ENCODE measurements at places on chromosomes 7 and 10.
A peak's percentile ranks its signal among the peaks of the same experiment; 100 is the strongest.

DNA sequence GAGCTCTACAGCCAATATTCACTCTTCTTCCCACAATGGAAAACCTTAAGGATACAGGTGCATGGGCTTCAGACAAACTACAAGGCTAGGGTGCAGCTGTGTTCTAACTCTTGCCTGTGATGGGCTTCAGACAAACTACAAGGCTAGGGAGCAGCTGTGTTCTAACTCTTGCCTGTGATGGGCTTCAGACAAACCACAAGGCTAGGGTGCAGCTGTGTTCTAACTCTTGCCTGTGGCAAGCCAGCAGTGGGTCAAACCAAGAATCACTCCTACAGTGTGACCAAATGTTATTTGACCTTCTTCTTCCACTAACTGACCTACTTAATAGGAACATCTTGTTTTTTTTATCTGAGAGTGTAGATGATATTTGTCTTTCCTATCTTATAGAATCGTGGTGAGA, 7.4 kb downstream of the SORCS1 start:
- no peaks in the 10 kb centered on the region for H3K27me3 ChIP-seq
- no peak overlapping the region for H3K27ac ChIP-seq
- no peak for DNase-seq
- no peak overlapping the region for H3K4me3 ChIP-seq

GRCh38 chr7:131105294-131105798, 222.3 kb upstream of the MKLN1 start:
- H3K27me3 ChIP-seq = no peaks in the 10 kb centered on the region
- peaks cover 20% of the 10 kb centered on the region for H3K36me3 ChIP-seq
- peak overlapping the region; percentile 80 for H3K4me3 ChIP-seq
- peak overlapping the region; percentile 40 for H3K27ac ChIP-seq
- no peak for DNase-seq
- H3K4me1 ChIP-seq = peaks cover 72% of the 10 kb centered on the region

DNA sequence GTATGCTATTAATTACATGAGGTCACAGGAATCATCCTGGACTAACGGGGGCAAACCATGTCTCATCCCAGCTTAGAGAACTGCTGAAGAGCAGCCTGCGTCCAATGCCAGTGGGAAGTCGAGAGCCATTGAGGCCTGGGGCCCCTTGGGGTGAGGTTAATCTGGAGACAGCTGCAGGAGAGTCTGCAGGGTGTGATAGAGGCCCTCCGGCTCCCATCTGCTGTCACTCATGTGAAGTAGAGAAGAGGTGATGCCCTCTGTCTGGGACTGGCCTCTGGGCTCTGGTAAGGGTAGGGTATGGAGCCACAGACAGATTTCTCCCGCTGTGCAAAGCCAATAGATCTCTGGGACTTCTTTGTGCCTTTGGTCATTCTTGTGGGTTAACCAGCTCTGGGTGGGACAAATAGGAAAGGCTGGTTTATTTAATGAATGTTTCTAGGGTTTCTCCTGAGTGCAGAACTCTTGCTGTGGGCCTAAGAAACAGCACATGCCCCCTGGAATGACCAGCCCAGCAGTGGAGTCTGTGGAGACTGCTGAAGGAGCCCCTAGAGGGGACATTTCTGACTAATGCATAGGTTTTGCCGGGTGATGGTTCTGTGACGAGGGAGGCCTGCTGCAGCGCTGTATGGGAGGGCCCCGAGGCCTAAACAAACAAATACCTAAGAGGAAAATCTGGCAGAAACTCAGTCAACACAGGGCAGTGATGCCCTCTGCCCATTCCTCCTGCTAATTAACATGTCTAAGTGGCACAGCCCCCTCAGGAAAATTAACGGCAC, 34.5 kb downstream of the CRHR2 start:
- H3K4me3 ChIP-seq = no peak overlapping the region
- H3K36me3 ChIP-seq = peaks cover 19% of the 10 kb centered on the region
- no peak for DNase-seq
- no peak overlapping the region for H3K27ac ChIP-seq

DNA sequence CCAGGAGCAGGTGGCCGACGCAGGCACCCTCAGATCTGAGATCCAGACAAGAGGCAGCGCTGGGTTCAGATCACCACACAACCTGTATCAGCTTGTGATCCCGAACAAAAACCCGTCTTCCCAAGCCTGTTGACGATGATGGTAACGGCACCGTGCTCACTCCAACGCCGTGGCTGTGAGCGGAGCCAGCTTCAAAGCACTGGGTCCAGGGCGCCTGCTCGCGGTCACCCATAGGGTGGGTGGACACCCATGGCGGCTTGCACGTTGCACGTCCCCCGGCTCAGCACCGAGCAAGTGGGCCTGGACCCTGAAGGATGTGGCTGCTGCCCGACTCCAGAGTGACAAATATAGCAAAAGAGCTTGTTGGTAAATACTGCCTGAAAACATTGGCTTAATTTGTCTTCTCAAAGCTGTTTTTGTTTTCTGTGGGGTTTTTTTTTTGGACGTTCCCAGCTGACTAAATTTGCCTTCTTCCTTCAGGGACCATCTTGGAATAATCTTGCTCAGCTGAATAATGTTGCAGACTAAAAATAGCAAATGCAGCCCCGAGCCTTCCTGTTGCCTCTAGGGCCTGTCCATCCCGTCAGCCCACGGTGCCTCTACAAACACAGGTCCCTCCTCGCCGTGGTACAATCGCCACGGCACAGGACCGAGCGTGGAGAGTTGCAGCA, 41.0 kb downstream of the FOXK1 start:
- H3K4me1 ChIP-seq = peaks cover 53% of the 10 kb centered on the region
- H3K36me3 ChIP-seq = peaks cover 6% of the 10 kb centered on the region
- H3K4me3 ChIP-seq = no peak overlapping the region
- H3K27ac ChIP-seq = no peak overlapping the region
- no peak for DNase-seq

DNA sequence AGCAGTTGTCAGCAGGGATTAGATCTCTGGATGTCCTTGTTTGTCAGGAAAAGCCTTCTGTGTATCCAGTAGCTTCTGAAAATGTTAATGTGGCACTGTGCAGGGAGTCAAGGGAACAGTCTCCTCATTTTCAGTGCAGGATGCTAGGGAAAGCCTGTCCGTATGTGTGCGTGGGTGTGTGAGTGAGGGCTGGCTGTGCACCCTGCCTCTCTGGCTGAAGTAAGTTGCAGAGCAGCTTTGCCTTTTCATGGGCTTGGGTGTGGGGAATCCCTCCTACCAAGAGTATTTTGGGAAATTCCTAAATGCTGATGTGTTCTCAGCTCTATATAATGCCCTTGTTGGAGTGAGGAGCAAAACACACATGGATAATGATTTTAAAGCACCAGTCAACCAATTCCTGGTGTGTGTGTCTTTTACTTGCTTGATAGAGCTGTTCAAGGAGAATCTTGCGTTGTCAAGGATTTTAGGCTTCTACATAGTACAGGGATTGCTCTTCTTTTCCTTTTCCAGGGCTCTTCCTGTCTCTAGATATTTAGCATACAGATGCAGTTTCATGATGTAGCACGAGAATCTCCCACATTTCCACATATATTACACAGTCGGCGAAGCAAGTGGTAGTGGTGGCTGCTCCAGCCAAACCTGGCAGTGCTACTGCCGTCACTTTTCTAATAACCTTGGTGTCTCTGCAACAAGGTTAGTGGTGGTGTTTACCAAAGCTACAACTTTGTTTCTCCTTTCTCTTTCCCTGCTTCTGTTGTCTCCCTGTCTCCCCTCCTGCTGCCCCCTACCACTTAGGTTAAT, 92.8 kb downstream of the MCU start:
- peaks cover 3% of the 10 kb centered on the region for H3K36me3 ChIP-seq
- DNase-seq = no peak
- H3K27ac ChIP-seq = no peak overlapping the region
- no peaks in the 10 kb centered on the region for H3K27me3 ChIP-seq
- peaks cover 7% of the 10 kb centered on the region for H3K4me1 ChIP-seq

- no peak overlapping the region for H3K27ac ChIP-seq
- no peak for DNase-seq
- peaks cover 4% of the 10 kb centered on the region for H3K4me1 ChIP-seq
- H3K4me3 ChIP-seq = no peak overlapping the region
Measured at GRCh38 chr10:48699011-48699627, 14.4 kb downstream of the WDFY4 start.

- no peaks in the 10 kb centered on the region for H3K36me3 ChIP-seq
- H3K27ac ChIP-seq = no peak overlapping the region
- no peak for DNase-seq
- peaks cover 34% of the 10 kb centered on the region for H3K27me3 ChIP-seq
Measured at GRCh38 chr10:77160679-77161078, 476.9 kb downstream of the KCNMA1 start.

DNA sequence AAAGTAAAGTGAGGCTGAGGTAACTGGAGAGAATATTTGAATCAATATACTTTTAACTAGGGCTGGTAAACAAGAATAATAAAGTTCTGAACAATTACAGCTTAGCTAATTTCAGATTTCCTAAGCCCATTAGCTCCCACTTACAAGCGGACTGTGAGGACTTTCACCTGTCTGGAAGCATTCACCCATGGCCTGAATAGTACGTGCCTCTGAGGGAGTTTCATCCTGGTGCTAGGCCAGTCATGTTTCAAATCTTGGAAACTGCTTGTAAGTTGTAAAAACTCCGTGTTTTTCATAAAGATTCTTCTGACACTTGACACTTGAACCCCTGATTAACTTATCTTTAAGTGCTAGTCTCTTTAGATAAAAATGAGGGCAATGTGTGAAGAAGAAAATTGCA, 975.2 kb upstream of the GHITM start:
- no peaks in the 10 kb centered on the region for H3K36me3 ChIP-seq
- H3K4me1 ChIP-seq = no peaks in the 10 kb centered on the region
- no peak overlapping the region for H3K4me3 ChIP-seq
- DNase-seq = no peak
- H3K27me3 ChIP-seq = no peaks in the 10 kb centered on the region
- H3K27ac ChIP-seq = no peak overlapping the region

DNA sequence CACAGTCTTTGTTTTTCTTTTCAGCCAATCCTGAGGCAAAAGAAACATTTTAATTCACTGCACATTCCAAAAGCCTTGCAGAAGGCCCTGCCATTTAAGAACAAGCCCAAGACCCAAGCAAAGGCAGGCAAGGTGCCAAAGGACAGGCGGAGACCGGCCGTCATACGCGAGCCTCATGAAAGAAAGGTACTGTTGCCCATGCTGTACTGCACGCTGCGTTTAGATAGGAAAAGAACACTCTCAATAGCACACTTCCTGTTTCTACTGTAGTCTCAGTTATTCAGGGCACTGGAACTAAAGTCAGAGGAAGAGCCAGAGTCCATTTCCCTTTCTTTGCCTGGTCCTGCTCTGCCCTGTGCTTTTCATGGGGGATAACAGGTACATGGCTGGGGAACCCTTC, 47.6 kb downstream of the BMS1 start:
- H3K27me3 ChIP-seq = no peaks in the 10 kb centered on the region
- H3K4me1 ChIP-seq = no peaks in the 10 kb centered on the region
- DNase-seq = no peak
- no peak overlapping the region for H3K4me3 ChIP-seq
- no peak overlapping the region for H3K27ac ChIP-seq

GRCh38 chr7:157120181-157120580, 18.5 kb upstream of the UBE3C start:
- no peaks in the 10 kb centered on the region for H3K4me1 ChIP-seq
- H3K36me3 ChIP-seq = no peaks in the 10 kb centered on the region
- DNase-seq = no peak
- no peak overlapping the region for H3K27ac ChIP-seq
- H3K27me3 ChIP-seq = peaks cover 3% of the 10 kb centered on the region

GRCh38 chr7:130486114-130486953, 5.6 kb upstream of the MEST start:
- H3K4me1 ChIP-seq = peaks cover 30% of the 10 kb centered on the region
- peak overlapping the region; percentile 65 for H3K27ac ChIP-seq
- peaks cover 49% of the 10 kb centered on the region for H3K27me3 ChIP-seq
- peak overlapping the region; percentile 76 for H3K4me3 ChIP-seq
- no peaks in the 10 kb centered on the region for H3K36me3 ChIP-seq

GRCh38 chr7:36661135-36661840, 63.0 kb downstream of the AOAH start:
- no peaks in the 10 kb centered on the region for H3K27me3 ChIP-seq
- H3K36me3 ChIP-seq = peaks cover 3% of the 10 kb centered on the region
- no peak overlapping the region for H3K4me3 ChIP-seq
- no peak for DNase-seq

DNA sequence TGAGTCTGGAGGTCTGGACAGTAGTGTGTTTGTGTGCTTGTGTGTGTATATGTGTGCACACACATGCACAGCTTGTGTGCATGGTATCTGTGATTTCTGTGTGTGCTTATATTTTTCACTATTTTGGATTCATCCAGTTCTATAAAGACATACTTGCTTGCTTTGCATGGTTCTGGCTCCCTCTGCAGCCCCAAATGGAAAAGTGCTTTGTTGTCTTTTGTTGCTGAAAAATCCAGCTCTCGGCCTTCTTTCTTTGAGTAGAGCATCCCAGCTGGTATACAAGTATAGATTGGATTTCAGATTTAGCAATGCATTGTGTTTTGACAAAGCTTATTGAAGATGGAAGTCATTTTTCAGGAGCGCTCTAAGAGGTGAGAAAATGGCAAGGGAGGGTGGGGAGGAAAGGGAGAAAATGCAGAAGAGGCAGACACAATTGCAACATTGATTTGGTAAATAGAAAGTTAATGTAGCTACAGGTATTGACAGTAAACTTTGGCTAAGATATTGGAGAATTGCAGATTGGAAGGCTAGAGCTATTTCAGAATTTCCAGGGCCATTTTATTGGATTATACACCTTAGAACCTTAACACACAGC, 333.9 kb downstream of the AUTS2 start:
- no peak for DNase-seq
- no peak overlapping the region for H3K27ac ChIP-seq
- no peak overlapping the region for H3K4me3 ChIP-seq
- no peaks in the 10 kb centered on the region for H3K27me3 ChIP-seq

- no peak for DNase-seq
- peaks cover 10% of the 10 kb centered on the region for H3K4me1 ChIP-seq
- H3K36me3 ChIP-seq = peaks cover 6% of the 10 kb centered on the region
- no peak overlapping the region for H3K4me3 ChIP-seq
- H3K27ac ChIP-seq = no peak overlapping the region
- H3K27me3 ChIP-seq = no peaks in the 10 kb centered on the region
Measured at GRCh38 chr10:84499846-84500245, 171.5 kb downstream of the CCSER2 start.

- DNase-seq = no peak
- peaks cover 12% of the 10 kb centered on the region for H3K27me3 ChIP-seq
- H3K36me3 ChIP-seq = no peaks in the 10 kb centered on the region
- no peak overlapping the region for H3K4me3 ChIP-seq
- H3K27ac ChIP-seq = no peak overlapping the region
- H3K4me1 ChIP-seq = no peaks in the 10 kb centered on the region
Measured at GRCh38 chr7:38007096-38007495, 86.7 kb downstream of the EPDR1 start.

DNA sequence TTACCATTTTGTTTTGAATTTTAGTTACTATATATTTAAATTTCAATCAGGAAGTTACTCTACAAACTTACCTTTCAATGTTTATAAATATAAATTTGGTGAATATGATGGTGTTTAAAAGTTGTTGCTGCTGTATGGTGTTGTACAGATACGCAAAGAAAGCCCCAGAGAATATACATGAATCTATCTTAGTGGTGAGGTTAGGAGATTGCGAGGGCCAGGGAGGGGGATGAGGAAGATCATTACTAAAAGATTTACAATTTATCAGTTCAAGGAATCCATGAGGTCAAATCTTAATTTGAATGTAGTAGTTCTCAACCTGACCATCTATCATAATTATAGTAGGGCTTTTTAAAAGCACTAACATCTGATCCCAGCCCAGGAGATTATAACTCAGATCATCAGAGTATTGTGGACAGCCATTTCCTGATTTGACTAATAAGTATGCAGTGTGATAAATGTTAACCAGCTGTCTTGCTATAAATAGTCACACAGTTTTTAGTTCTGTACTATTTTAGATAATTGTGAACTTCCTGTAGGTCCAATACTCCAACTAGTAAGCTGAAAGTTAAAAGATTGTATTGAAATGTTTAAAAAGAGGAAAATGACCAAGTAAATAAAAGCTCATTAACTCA, 23.6 kb downstream of the FAM3C start:
- H3K4me1 ChIP-seq = peaks cover 52% of the 10 kb centered on the region
- H3K36me3 ChIP-seq = peaks cover 50% of the 10 kb centered on the region
- no peaks in the 10 kb centered on the region for H3K27me3 ChIP-seq
- peak overlapping the region; percentile 87 for H3K27ac ChIP-seq
- no peak for DNase-seq

All from activated naive CD8-positive, alpha-beta T cell treated with anti-CD3 and anti-CD28 coated beads, Interleukin-2, amount 50 U/mL, for 24 hours (primary cell).